ENCODE measurements at places on chromosomes 4 and X.

DNA sequence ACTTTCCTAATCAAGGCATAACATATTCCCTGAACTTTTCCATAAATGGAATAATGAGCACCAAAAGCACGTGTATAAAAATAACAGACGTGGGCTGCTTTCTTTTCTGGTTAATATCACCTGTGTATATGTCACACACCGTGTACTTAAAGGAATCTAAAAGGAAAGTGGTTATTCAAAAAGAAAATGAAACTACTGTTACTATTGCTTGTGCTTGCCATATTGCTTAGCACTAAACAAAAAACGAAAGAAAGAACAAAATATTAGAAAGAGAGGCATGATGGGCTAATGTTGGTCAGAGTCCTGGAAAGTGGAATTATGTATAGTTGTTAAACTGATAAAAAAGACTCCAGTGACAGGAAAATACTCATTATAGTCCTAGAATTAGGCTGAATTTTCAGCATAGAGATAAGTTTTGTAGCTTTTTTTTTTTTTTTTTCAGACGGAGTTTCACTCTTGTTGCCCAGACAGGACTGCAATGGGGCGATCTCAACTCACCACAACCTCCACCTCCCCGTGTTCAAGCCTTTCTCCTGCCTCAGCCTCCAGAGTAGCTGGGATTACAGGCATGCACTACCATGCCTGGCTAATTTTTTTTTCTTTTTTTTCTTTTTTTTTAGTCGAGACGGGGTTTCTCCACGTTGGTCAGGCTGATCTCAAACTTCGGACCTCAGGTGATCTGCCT lies 123.2 kb downstream of the PABPC4L start:
- DNase-seq: no peak

DNA sequence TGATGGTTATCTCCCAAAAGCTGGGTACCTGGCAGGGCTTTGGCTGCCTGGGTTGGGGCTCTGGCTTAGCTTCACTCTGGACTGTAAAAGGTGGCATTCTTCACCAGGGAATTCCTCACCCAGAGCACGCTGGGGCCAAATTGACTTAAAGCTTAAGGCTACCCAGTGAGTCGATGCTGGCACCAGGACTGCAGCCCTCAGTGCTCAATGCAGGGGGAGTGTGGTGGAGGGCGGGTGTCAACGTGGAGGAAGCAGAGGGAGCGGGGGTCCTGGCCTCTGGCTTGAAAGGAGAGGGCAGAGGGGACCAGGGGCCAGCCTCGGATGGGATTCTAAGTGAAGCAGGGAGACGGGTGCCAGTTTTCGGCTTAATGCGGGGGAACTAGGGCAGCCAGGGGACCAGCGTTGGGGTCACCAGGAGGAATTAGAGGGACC lies 446 bp upstream of the FAM50A start:
- no peak for DNase-seq

- DNase-seq: no peak
Measured at GRCh38 chr4:165384598-165384997, 5.8 kb downstream of the CPE start.

DNA sequence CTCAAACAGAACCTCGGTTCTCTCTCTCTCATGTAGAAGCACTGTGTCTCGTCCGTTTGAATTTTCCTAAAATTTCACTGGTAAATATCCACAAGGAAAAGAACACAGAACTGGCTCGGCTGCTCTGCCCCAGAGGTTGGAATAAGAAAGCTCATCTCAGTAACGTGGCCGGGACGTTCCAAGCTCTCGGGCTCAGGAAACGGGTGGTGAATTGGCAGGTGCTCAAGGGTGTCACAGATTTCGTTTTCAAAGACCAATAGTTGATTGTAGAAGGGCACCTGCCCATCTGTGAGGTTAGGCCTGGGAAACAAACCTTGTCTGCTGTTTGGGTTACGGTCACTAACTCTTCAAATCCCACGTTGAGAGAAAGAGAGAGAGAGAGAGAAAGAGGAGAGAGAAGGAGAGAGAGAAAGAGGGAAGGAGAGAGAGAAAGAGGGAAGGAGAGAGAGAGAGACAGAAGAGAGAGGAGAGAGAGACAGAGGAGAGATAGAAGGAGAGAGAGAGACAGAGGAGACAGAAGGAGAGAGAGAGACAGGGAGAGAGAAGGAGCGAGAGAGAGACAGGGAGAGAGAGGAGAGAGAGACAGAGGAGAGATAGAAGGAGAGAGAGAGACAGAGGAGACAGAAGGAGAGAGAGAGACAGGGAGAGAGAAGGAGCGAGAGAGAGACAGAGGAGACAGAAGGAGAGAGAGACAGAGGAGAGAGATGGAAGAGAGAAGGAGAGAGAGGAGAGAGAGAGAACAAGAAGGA lies 106.6 kb downstream of the CRLF2 start:
- no peak for DNase-seq

GRCh38 chrX:131217989-131218388 lies 71.1 kb downstream of the IGSF1 start:
- DNase-seq: no peak

- no peak for DNase-seq
Measured at GRCh38 chrX:65300104-65300809, 234.3 kb downstream of the LAS1L start.

DNA sequence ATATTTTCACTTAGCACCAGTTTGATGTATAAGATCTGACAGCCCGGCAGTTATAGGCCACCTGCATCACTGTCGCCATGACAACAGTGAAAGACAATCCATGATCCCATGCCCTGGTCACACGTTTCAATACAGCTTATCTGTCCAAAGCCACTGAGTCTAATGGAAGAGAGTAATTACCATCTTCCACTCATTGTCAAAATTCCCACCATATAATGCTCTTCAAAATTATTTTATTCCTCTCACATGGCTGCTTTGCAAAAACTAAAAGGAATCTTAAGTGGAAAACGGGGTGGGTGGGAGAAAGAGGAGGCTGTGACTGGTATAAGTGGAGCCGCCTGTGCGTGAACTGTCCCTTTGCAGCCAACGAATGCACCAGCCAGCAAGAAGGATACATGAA lies 44.2 kb downstream of the MAML3 start:
- no peak for DNase-seq

GRCh38 chr4:56261027-56261426 lies 126.3 kb downstream of the AASDH start:
- DNase-seq: peak; percentile 81

DNA sequence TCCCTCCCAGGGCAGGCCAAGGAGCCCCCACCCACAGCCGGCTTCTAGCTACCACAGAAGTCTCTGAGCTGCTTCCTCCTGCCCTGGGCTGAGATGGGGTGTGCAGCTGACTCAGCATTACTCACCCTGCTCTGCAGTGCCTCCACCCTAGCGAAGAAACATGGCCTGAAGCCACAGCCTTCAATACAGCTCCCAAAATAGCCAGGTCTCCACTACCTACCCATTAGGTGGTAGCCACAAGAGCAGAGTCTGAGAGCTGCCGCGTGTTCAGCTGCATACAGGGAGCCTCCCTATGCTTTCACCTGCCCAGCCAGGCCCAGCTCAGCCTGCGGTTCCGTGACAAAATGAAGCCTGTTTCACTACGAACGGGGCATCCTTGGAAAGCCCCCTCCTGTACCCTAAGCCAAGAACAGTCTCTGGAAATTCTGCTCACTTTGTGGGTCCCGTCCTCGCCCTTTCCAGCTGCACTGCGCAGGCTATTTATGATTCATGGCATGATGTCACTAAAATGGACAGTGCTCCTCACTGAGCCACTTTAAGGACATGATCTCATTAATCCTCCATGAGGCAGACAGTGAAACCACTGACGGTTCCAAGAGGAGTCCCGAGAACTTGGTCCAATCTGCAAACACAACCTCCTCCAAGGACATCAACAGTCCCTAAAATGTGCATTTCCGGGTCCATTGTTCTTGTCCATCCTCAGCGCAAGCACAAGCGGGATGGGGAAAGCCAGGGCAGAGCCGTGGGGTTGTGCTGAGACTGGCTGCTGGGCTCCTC lies 20.2 kb downstream of the WDR1 start:
- peak; percentile 92 for DNase-seq

DNA sequence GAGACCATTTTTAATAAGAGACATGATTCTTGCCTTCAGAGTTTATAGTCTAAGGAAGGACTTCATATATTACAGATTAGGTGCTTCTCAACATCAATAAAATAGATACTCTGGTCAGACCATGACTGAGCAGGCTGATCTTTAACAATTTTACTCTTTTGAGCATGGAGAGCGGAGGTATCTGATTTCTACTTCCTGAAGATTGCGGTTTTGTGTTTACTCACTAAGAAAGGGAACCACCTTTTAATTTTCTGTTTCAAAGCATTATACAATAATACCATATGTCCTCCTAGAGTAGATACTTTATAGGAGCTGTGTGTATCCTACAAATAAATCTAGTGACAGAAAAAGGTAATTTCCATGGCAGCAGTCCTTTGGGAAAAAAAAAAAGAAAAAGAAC lies 12.5 kb downstream of the MORC4 start:
- no peak for DNase-seq

GRCh38 chr4:174629265-174629664 lies 107.0 kb upstream of the HPGD start:
- no peak for DNase-seq

- DNase-seq: no peak
Measured at GRCh38 chr4:138097912-138098600, 144.1 kb downstream of the SLC7A11 start.

DNA sequence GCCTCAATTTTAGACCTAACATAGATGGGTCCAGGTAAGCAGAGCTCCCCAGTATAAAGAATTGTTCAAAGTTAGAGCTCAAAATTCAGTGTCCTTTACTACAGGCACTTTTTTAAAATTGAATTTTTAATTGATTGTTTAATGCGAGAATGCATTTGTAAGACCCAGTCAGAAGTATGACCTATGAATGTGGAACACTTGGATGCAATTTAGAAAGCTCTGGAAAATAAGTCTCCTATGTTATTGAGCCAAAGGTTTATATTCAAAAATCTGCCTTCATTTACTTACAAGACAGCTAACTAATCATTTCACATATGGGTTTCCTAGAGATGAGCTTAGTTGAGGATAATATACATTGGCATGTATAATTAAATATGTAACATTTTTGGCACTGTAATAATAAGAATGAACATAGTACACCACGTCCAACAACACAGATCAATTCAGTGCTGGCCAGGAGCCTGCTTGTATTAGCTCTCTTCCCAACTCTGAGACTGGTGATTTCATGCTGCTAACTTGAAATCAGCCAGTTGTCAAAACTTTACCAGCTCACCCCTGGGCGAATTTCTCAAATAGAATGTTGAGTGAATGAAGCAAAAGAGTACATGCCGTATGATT lies 197.2 kb upstream of the NPY2R start:
- DNase-seq: no peak

DNA sequence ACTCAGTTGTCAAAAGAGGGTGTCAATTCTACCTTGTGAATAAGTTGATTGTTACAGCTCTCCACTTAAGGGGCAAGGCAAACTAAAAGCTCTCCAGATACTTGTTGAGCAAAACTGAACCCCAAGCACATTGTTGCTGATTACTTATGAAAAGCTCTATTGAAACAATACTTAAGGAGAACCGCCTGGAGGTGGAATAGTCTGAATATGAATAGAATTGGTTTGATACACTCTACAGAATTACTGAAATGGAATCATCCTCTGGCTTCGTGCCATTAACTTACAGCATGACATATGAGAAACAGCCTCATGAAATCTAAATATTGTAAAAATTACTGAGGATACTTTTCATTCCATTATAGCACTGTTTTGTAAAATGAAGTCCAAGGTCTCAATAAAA lies 127.0 kb upstream of the SH3RF1 start:
- DNase-seq: no peak

- peak; percentile 75 for DNase-seq
Measured at GRCh38 chr4:159117968-159118367, 15.1 kb downstream of the RAPGEF2 start.

DNA sequence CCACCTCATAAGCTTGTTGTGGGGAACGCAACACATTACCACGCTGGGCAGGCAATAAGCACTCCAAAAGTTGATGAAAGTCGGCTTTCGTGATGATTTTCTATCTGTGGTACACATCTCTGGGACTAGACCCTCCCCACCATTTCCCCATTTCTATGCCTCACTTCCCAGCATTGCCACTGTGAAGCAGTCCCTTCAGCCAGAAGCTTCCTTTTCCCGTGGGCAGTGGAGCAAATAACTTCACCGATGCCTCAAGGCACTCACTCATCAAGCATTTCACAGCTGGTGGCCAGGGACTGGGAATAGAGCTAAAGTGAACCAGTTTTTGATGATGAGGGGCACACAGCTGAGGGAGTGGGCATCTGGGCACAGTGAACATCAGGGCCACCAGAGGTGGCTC lies 18.9 kb downstream of the C4orf50 start:
- DNase-seq: no peak
